ENCODE measurements at places on chromosomes 1 and 21. TPM values are rescaled to one million over a fixed set of nuclear protein-coding genes. Genes with fewer than 3 reads are reported as not detected.

The DAB1 gene
- total RNA-seq: 113 TPM

The RHBDL2 gene
- total RNA-seq: not detected

The ANGPTL3 gene
- not detected for total RNA-seq

The CDKN2C gene
- 53.5 TPM for total RNA-seq

The FAM43B gene
- total RNA-seq: not detected

The RGS7 gene
- total RNA-seq: not detected

The TMEM201 gene
- total RNA-seq: 46.5 TPM

The ADAM15 gene
- total RNA-seq: 36.3 TPM

The CNR2 gene
- not detected for total RNA-seq

The ANKRD34A gene
- 2.2 TPM for total RNA-seq

The C4BPA gene
- total RNA-seq: not detected

The ST6GALNAC3 gene
- 0.74 TPM for total RNA-seq

The PAFAH2 gene
- 7.2 TPM for total RNA-seq

The RIPK4 gene
- 16.0 TPM for total RNA-seq

The BOLA1 gene
- 15.7 TPM for total RNA-seq

The SLC35F3 gene
- 22.7 TPM for total RNA-seq

The VWA5B1 gene
- not detected for total RNA-seq

The MPC2 gene
- total RNA-seq: 56.2 TPM

The VHLL gene
- total RNA-seq: not detected

The IGSF3 gene
- total RNA-seq: 4.0 TPM

The TSSK3 gene
- 3.9 TPM for total RNA-seq

The PLEKHA6 gene
- total RNA-seq: 0.70 TPM

The CCDC27 gene
- not detected for total RNA-seq
